ENCODE measurements at places on chromosomes 4 and X.

- no peak for DNase-seq
These were observed 242.3 kb upstream of the KCNIP4 start for GRCh38 chr4:22190855-22191254.

DNA sequence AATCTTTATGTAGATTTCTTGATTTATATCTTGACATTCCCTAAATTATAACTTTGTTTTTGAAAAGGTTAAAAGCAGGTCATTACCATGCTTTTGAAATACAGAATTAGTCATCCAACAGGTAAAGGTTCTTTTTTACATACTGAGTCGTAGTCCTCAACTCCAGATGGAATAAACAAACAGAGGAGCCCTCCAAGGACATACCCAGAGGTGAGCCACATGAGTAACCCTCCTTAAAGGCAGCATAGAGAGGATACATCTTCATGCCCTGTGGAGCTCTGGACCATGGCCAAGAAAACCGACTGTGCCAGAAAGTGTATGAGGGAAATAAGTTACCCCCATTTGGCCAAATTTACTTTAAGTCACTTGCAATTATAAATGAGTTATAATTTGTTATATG is 95.3 kb upstream of the MCF2 start:
- DNase-seq: no peak

GRCh38 chr4:4416981-4417380 is 30.1 kb downstream of the NSG1 start:
- no peak for DNase-seq

DNA sequence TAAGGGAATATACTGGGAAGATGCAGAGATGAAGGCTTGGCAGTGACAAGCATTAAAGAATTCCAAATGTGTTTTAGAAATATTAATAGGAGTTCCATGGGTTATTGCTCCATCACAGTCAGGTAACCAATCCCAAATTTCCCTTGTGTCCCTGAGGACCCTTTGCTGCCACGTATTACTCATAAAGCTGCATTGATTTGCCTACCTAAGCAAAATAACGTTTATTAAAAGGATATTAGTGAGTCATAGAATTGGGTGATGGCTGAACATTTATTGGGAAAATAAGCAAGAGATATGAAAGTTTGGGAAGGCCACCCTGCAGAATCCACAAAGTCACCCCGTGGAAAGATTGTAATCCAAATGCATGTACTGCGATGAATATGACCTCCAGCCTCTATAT is 782.1 kb downstream of the RAPGEF2 start:
- no peak for DNase-seq

GRCh38 chr4:2186133-2186864 is 55.6 kb downstream of the HAUS3 start:
- no peak for DNase-seq

DNA sequence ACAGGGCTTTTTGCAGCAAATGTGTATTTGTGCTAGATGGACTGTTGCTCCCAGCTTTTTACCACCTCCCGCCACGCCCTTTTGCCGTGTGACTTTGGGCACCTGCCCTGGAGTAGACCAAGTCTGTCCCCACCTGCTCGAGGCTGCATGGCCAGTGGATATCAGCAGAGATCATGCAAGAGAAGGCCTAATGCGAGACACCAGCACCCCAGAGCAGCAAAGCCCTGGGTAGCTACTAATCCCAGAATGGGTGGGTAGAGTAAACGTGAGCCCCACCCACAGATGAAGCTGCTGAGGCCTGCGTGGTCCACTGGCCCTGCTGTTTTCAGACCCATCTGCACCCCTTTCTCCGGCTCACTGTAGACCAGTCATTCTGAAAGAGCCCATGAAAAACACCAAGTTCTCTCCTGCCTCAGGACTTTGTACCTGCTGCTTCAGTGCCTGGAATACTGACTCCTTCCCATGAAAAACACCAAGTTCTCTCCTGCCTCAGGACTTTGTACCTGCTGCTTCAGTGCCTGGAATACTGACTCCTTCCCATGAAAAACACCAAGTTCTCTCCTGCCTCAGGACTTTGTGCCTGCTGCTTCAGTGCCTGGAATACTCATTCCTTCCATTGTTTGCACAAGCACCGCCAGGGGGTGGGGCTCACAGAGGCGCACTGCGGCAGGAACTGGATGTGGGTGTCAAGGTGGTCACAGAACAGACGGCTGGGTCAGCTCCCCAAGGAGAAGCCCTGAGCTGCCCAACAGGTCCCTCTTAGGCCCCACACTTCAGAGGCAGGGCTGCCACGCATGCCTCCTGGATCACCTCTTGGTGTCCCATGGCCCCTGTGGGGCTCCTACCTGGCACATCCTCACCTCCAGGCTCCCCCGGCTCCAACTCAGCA is 5.1 kb upstream of the TNIP2 start:
- no peak for DNase-seq

DNA sequence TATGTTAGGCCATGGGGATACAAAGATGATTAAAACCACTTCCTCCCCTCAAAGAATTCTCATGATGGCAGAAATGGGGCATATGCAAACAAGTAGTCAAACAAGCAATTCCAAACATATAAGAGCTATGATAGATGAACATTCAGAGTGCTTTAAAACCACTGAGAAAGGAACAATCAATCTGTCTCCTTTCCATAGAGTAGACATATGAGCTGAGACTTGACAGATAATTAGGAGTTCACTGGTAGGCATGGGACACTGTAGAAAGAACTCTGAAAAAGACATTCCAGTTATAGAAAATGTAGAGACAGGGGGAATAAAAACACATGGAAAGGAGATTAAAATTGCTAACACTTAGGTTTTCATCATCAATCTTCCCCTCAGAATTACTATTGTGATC is 372.8 kb downstream of the KLHL4 start:
- DNase-seq: no peak

DNA sequence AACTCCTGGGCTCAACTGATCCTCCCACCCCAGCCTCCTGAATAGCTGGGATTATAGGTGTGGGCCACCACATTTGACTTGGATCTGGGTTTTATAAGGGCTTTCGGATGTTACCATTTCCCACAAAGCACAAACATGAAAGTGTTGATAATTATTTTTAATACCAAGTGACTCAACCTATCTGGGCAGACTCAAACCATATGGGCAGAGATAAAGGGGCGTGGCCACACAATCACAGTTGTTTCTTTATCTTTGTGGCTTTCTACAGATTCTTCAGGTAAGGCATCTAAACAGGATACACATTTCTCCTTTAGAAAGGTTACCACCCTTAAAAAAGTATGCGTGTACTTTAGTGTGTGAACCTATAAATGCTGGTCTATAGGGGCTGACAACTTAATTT is 122.5 kb downstream of the ZNF827 start:
- DNase-seq: no peak

- DNase-seq: peak; percentile 81
These were observed 347.2 kb upstream of the DDX53 start for GRCh38 chrX:22652596-22652995.

- DNase-seq: no peak
These were observed 29.2 kb upstream of the CCNI start for GRCh38 chr4:77104791-77105540.

GRCh38 chr4:98612318-98613250 is 45.8 kb downstream of the TSPAN5 start:
- no peak for DNase-seq

DNA sequence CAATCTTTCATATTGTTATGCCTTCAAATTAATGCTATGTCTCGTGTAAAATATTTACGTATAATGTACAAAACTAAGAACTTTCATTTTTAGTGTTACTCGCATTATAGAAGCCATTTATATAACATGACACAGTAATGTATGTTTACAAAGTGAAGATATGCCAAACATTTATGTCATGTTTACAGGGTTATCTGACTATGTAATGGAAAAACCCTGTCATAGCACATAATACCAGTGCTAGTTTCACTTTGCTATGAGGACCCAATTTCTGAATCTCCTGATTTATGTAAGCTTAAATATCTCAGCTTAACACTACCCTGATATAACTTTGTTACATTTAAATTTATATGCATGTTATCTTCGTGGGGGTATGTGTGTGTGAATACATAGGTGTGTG is 233.1 kb downstream of the FAT4 start:
- DNase-seq: no peak

- no peak for DNase-seq
These were observed 5.1 kb downstream of the GPR101 start for GRCh38 chrX:137028699-137029098.

DNA sequence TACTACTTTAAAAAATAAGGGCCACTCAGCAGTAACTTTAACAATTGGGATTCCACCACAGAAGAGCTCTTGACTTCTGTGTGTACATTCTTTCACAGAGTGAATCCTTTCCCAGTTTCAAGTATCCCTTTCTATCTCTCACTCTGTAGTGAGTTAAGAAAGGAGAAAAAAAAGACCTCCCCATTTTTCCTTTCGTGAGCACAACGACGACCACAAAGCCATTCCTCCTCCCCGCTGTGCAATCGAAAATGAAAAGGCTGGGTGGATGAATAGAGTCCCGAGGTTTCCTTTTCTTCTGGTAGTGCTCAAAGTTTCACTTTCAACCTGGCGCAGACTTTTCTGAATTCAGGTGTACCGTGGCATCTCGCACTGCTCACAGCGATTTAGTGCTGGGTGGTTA is 58.0 kb downstream of the TAB3 start:
- no peak for DNase-seq

- no peak for DNase-seq
These were observed 69.2 kb upstream of the GRID2 start for GRCh38 chr4:92234393-92235176.

- DNase-seq: no peak
These were observed 1257.3 kb upstream of the DIAPH2 start for GRCh38 chrX:95427389-95427788.

DNA sequence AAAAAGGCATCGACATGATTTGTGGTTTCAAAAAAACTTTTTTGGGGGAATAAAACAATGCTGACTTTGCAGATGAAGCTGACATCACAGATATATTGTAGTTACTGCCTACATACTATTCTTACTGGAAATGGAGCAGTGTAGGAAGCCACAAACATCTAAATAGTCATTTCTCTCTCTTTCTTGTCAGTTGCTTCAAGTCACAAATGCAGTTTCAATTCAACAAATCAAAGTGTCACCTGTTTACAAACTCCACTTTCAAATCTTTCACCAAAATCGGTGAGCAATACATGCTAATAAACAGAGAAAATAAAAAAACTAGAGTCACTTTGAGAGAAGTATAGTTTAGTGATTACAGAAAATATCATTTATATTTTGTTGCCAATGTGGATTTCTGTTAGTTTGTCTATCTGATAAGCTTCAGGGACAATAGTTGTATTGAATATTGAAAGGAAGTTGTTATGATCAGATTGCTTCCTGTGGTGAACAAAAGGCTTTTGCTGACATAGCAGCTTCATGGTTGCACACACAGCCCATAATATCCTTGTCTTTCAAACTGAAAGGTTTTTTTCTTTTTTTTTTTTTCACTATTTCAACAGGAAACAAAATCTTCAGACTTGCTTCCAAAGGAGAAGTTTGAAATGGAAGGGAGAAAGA is 49.7 kb upstream of the PTPN13 start:
- DNase-seq: no peak

GRCh38 chr4:85024671-85025070 is 58.2 kb upstream of the WDFY3 start:
- DNase-seq: no peak

GRCh38 chrX:40106676-40107290 is 9.0 kb upstream of the BCOR start:
- no peak for DNase-seq

- DNase-seq: no peak
These were observed 28.0 kb downstream of the NAT8L start for GRCh38 chr4:2087170-2087569.

DNA sequence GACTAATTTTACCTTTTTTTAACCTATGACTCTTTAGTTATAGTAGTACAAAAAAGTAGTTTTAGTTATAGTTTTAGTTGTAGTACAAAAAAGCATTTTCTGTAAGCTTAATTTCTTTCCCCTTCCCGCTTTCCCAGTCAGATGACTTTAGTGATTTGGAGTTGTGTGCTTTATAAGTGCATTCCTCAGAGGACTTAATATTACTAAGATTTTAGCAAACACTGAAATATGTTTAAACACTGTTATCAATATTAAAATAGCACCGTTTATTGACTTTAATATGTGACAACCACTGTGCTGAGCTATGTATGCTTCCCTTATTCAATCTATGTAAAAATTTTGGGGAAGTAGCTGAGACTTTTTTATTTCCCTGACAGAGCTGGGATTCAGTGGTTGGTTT is 22.8 kb downstream of the GUF1 start:
- DNase-seq: no peak

DNA sequence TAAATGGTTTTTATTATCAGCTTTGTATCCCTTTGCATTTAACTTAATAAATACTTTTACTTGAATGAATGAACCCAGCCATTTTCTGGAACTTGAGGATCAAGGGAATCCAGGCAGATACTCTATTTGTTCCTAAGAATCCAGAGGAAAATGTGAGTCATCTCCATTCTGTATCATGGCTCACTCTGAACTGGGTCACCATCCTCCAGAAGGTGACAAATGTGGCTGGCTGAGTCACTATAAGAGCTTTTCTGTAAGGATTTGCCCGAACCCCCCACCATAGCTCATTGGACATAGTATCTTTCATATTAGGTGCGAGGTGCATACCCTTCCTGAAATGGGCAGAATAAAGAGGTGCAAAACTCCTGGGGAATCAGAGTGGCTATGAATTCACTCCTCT is 25.8 kb downstream of the RTL9 start:
- no peak for DNase-seq

GRCh38 chr4:87044511-87045233 is 109.9 kb downstream of the AFF1 start:
- no peak for DNase-seq

DNA sequence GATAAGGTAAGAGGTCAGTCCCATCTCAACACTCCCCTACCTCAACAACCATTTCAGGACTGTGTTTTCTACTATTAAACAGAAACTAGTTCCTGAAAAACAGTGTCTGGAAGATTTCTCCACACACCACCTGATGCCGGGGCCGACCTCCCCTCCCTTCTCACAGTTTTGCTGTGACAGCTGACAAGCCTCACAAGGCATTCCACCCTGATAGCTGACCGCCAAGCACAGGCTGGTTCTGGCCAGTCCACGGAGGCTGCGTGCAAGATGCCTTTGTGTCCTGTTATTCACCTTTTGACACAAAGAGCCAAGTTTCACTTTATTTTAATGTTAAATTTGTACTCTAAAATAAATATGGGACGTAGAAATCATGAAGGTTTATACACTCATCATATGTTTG is 758.6 kb downstream of the PDHA2 start:
- no peak for DNase-seq

- DNase-seq: no peak
These were observed 160.5 kb downstream of the ZNF518B start for GRCh38 chr4:10296730-10297129.

DNA sequence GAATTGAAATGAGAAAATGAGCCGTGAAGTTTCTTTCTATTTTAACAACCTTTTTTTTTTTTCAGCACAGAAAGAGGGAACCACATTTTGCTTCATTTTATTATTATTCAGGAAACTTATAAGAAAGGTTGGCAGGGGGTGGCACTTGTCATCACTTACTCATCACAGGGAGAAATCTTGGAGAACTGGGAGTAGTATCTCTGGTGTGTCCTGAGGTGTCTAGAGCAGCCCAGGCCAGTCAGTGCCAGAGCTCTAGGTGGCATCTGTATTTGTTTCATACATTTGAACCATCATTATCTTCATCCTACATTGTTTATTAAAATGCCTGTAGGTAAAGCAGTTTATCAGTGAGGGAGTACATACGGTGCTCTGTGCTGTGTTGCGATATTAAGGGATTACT is 43.8 kb upstream of the ARHGAP24 start:
- DNase-seq: no peak

Data from NCI-H2227 treated with DMSO at 0.1 percent for 48 hours (cell line).